SJSA1 (cell line): ENCODE measurements at places on chromosomes 12 and 14. TPM values are rescaled to one million over a fixed set of nuclear protein-coding genes. Genes with fewer than 3 reads are reported as not detected.

EID3 gene
- 2.1 and 4.8 TPM in 2 replicates for total RNA-seq

GRCh38 chr14:89279649-89280232 is 137.3 kb downstream of the FOXN3 start:
- DNase-seq, result no peak

DNA sequence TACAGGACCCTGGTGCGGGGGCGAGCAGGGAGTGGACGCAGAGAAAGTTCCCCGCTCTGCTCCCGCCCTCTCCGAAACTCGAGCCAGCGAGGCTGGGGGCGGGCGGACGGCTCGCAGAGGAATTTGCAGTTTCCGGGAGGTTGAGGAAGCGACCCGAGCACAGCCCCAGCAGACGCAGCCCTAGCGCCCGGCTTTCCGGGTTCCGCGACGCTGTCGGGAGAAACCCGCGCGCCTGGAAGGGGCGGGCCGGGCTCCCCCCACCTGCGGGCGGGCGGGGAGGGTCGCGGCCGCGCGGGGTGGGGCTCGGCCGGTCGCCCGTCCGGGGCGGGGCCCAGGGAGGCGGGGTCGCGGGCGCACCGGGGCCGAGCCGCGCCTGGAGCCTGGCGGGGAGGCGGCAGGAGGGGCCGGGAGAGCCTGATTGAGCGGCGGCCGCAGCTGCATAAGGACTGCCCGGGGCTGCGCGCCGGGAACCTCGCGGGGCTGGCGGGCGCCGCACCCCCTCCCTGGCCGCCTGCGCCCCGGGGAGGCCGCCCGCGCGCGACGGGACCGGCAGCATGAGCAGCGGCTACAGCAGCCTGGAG is at the start of gene RASSF3:
Gene RASSF3 (plus strand): TSS at position 417 of the 581 bp plus-strand sequence. CDS start 138 bp downstream, at position 555.
- DNase-seq, result peak; percentile 75

DNA sequence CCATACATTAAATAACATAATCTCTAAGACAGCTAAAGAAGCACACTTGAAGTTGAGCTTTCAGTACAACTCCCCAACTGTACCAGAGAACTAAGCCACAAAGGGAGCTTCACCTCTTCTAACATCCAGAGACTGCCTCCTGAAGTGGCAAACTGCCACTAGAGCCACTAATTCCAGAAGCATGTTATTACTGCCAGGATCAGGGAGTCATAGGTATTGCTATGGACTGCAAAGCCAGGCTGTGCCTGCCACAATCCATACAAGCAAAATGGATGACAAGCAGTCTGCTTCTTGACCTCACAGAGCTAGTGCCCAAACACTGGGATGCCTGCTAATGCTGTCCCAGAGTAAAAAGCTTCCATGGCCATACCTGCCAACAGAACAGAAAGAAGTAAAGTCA is 160.1 kb downstream of the STXBP6 start:
- no peak for DNase-seq

GRCh38 chr14:89801136-89801535 is 153.4 kb downstream of the EFCAB11 start:
- no peak for DNase-seq

DNA sequence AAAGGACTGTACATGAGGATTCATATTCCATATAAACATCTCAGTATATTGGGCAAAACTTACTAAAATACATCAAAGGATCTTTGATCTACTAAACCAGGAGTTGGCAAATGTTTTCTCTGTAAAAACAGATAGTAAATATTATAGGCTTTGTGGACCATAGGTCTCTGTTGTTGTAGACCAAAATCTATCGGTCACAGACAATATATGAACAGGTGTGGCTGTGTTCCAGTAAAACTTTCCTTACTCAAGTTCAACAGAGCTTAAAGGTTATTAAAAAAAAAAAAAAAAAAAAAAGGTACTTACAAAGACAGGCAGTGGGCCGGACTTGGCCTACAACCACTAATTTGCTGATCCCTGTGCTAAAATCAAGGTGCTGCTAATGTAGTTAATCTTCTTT is 40.3 kb downstream of the PAWR start:
- no peak for DNase-seq
